NCI-H510A (cell line): ENCODE measurements at places on chromosomes 4 and X.

GRCh38 chr4:153955327-153955726 is 166.4 kb upstream of the SFRP2 start:
- DNase-seq: no peak

- DNase-seq: no peak
Observed at GRCh38 chrX:1221296-1221845, 8.9 kb upstream of the CRLF2 start.

DNA sequence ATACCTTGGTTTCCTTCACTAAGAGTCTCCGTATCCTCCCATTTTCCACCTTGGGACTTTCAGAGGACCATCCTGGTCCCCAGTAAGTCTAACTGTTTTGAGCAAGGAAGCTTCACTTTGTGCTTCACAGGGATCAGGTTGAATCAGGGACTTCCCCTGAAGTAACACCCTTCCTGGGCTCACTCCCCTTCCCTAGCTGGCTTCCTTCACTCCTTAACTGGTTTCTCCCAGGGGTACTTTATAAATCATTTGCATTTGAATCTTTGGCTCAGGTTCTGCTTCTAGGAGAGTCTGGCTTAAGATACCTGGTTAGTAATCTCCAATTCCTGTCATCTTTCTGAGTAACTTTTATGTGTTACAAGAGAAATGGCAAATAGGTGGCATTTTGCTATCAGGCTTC is 24.5 kb upstream of the GRIA2 start:
- no peak for DNase-seq

DNA sequence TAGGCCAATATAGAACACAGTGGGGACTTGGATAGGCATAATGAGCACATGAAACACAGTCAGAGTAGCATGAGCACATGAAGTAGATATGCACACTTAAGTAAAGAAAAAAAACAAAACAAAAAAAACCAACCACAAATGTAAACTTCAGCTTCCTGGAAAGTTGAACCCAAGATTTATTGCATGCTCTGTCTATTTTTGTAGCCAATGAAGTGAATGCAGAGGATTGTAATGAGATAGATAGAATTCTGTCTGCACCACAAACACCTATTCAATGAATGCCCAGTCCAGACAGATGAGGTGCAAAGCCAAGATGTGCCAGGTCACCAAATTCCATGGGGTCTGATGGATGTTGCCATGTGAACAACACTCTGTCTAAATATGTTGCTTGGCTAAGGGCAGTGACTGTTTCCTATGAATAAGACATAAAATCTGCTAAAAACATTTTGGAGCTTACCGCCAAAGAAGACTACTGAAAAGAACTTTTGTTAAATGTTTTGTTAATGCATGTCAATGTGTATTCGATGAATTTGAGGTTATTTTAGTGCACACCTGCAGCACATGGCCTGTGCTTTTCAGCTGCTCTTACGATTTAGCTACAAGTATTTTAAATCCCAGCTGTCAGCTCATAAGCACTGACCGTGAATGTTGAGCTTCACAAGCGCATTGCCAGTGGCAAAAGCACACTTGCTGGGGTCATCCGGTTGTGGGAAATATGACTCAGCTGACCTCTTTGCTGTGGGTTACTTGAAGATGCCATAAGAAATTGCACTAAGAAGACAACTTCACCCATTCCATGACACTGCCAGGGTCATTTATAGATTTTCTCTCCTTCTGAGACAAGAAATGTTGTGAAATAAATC is 374.8 kb upstream of the GNPDA2 start:
- DNase-seq: no peak

GRCh38 chr4:174503079-174503715 is 19.1 kb downstream of the HPGD start:
- no peak for DNase-seq

DNA sequence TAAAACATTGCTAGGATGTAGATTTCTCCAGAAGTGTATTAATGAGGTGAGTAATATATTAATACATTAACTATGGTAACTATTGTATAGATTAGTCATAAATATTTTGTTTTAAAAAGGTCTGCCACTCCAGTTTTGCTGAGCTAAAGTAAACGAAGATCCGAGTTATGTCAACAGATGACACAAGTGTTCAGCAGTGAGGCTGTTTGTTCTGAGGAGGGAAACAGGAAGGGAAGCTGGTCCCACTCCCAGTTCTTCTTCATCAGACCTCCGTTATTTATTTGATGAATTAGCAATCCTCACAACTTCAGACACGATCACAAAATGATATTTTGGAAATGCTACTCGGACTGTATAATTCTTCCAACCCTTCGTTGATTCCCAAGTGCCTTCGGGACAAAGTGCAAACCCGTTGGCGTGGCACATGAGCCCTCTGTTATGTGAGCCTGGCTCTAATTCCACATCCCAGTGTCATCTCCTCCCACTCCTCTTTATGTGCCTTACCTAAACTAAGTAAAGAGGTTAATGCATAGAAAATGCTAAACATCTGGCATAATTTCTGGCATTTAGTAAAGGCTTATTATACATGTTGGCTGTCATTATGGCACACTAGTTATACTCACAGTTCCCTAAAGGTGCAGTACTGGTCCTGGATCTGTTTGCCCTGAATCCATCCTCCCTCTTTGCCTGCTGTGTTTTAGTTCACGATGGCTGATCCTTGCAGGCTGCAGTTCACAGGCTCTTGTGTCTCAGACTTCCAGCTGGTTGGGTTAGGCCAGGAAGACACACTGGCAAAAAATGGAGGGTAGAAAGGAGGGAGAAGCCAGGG is 190.6 kb upstream of the LNX1 start:
- peak; percentile 40 for DNase-seq

DNA sequence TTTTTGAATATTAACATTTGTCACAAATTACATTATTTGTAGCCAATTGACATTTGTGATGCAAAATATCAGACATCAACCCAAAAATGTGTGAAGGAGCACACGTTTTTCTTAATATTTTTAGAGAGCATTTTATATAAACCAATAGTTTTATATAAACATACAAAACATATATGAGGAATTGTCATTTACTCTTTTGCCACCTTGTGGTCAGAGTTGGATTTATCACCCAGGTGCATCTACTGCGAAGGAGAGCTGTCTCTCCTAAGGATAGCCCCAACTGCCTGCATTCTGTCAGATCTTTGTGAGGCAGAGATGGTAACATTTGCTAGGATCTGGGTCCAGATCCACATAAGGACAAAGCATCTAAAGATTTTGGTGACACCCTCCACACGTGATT is 2.5 kb upstream of the USP27X start:
- no peak for DNase-seq

DNA sequence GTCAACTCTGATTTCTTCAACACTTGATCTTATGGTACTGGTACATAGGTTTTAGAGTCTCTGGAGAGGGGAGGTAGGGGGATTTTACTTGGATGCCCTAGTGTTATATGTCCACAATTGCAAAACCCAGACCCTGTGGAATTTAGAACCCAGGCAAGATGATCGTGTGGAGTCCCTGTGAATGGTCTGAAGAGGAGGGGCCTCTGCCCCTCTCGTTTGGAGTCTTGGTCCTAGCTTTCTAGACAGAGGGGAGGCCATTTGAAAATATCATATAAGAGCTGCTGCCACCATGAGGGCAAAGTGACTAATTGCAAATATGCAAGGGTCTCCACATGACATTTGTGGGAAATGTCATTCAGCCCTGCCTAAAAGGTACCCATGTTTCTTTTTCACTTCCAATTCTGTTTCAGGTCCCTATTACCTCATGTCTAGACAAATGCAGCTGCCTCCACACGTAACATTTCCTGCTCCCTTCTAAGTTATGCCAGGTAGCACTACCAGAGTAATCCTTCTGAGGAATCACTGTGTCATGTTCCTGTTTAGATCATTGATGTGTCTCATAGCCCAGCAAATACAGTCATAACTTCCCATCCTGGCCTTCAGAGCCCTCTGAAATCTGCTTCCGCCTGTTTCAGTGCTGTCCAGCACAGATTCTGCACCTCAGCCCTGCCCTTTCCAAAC is 126.8 kb downstream of the KLHL8 start:
- DNase-seq: peak; percentile 9

GRCh38 chrX:154378059-154378798 is 866 bp upstream of the EMD start:
- no peak for DNase-seq

- DNase-seq: no peak
Observed at GRCh38 chr4:105859233-105859632, 36.0 kb upstream of the NPNT start.

DNA sequence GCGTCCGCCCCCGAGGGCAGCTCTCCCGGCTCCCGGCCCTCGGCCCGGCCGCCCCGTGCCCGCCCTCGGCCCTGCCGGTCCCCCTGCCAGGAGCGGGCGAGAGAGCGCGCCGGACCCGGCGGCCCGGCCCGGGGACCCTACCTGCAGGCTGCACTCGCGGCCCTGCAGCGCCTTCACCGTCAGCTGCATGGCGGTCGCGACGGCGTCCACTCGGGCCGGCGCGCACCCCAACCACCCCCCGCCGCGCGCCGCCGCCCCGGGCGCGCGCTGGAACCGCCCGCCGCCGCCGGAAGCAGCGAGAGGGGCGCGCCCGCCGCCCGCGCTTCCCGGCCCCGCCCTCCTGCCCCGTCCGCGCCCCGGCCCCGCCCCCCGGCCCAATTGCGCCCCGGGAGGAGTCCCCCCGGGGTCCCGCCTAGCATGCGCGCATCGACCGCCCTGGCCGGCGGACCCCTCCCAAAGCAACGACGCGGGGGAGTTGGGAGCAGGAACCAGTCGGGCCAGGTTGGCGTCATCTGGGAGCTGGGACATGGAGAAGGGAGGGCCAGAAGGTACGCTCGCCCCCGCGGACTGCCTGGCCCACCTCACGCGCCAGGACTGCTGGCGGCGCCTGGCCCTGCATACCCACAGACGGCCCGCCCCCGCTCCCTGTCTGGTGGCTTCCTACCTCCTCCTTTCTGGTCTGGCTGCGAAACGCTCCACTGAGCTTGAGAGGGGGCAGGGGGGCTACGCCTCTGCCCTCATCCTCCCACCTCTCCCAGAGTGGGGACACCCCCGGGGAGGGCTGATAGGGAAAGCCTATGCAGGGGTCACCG is at the start of gene UBL4A:
TSS of gene UBL4A (minus strand) at position 220 of the 812 bp plus-strand sequence. CDS start at position 189, 31 bp downstream.
- peak; percentile 35 for DNase-seq

GRCh38 chr4:48025005-48025404 is 8.4 kb downstream of the NIPAL1 start:
- peak; percentile 44 for DNase-seq

GRCh38 chr4:2071252-2071911 is 12.3 kb downstream of the NAT8L start:
- DNase-seq: no peak

- DNase-seq: no peak
Observed at GRCh38 chr4:107712236-107712635, 7.8 kb downstream of the PAPSS1 start.

GRCh38 chrX:82658492-82658891 is 849.6 kb upstream of the POU3F4 start:
- DNase-seq: no peak

DNA sequence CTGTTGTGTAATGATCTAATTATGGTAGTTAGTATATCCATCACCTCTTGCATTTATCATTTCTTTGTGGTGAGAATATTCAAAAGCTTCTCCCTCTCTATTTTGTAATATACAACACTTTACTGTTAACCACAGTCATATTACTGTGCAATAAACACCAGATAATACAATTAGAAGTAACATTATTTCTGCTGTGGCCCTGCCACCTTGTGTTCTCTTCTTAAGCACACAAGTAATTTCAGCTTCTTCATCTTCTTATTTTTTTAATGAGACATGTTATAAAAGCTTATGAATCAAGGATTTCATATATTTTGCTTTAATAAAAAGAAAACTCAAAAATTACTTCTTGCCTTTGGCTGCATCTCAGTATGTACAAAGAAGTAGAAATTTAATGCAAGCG is 675.2 kb upstream of the INTU start:
- no peak for DNase-seq

GRCh38 chr4:155704841-155705404 is 38.3 kb downstream of the GUCY1A1 start:
- no peak for DNase-seq

DNA sequence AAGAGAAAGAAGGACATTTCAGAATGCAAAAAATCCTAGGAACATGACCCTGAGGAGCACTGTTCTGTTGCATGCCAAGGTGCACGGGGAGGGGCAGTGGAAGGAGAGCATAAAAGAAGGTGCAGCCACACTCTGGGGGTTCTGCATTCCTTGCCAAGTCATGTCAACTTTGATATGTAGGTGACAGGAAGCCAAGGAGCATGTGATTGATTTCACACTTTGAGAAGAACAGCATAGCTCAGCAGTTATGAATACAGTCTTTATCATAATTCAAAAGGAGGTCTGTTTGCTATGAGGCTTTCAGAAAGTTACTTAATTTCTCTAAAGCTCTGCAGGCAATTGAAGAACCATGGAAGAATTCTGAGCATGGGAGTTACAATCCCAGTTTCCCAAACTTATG is 50.6 kb downstream of the SCFD2 start:
- DNase-seq: no peak

GRCh38 chrX:26219351-26219750 is 3.4 kb downstream of the MAGEB5 start:
- no peak for DNase-seq

- no peak for DNase-seq
Observed at GRCh38 chr4:8709050-8709728, 116.6 kb downstream of the CPZ start.

- DNase-seq: no peak
Observed at GRCh38 chr4:13302876-13303275, 181.3 kb downstream of the RAB28 start.

- DNase-seq: no peak
Observed at GRCh38 chr4:124867536-124867935, 155.0 kb upstream of the ANKRD50 start.

GRCh38 chr4:82367438-82368097 is 6.2 kb downstream of the HNRNPD start:
- no peak for DNase-seq

GRCh38 chrX:74453178-74453577 is 31.9 kb downstream of the SLC16A2 start:
- DNase-seq: no peak

- no peak for DNase-seq
Observed at GRCh38 chr4:48068182-48068581, 51.6 kb downstream of the NIPAL1 start.

- no peak for DNase-seq
Observed at GRCh38 chrX:19627533-19627932, 112.2 kb upstream of the MAP3K15 start.

GRCh38 chr4:28267166-28267565 is 1406.5 kb downstream of the STIM2 start:
- no peak for DNase-seq

GRCh38 chr4:133186845-133187244 is 37.8 kb downstream of the PCDH10 start:
- no peak for DNase-seq

DNA sequence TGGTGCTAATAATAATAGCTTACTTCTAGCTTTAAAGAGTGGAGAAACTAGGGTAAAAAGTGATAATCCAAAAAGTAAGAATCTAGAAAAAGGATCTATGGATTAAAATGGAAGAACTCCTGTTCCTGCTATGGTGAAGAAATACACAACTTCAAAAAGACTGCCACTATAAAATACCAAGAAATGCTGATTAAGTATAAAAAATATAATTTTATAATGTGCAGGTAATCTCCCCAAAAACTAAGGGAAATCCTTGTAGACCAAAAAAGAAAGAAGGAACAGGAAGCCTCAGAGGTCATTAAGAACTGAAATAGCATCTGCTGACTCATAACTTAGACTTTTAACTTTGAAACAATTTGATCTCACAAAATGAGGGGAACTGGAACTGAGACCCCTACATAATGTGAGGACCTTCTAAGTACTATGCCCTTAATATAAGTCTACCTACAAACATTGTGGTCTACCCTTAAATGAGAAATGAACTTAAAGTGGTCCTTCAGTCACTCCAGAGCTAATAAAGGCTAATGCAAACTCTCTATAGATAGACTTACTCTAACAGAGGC is 50.6 kb upstream of the SRPX start:
- DNase-seq: no peak
